ENCODE measurements at places on chromosomes 11 and 22.
A peak's percentile ranks its signal among the peaks of the same experiment; 100 is the strongest.

GRCh38 chr11:1168721-1169161 lies 11.0 kb downstream of the MUC5AC start:
- DNase-seq: no peak

DNA sequence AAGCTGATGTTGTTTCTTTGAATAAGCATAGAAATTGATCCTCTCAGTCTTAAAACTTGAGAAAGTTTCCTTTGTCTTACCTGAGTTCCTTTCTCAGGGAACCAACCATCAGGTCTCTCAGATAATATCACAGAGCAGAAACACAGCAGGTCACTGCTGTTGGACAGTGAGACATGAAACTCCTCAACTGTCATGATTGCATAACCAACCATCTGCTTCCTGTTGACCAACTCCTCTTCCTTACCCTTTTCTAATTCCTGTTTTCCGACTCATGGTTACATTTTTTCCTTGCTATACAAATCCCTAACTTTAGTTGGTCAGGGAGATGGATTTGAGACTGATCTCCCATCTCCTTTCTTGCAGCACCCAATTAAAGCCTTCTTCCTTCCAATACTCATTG lies 845.3 kb downstream of the FAM181B start:
- no peak for DNase-seq

- no peak for DNase-seq
Observed at GRCh38 chr11:90699791-90700400, 477.0 kb upstream of the CHORDC1 start.

DNA sequence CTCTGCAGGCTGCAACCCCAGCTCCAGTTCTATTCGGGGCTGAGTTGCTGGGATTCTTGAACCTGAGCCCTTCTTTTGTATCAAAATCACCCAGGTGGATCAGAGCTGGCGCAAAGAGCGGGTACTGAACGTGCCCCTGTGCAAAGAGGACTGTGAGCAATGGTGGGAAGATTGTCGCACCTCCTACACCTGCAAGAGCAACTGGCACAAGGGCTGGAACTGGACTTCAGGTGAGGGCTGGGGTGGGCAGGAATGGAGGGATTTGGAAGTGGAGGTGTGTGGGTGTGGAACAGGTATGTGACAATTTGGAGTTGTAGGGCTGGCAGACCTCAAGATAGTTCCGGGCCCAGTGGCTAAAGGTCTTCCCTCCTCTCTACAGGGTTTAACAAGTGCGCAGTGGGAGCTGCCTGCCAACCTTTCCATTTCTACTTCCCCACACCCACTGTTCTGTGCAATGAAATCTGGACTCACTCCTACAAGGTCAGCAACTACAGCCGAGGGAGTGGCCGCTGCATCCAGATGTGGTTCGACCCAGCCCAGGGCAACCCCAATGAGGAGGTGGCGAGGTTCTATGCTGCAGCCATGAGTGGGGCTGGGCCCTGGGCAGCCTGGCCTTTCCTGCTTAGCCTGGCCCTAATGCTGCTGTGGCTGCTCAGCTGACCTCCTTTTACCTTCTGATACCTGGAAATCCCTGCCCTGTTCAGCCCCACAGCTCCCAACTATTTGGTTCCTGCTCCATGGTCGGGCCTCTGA lies 3.8 kb downstream of the FOLR1 start:
- DNase-seq: no peak

GRCh38 chr11:93740730-93741093 lies 583 bp downstream of the TAF1D start:
- DNase-seq: peak; percentile 66

DNA sequence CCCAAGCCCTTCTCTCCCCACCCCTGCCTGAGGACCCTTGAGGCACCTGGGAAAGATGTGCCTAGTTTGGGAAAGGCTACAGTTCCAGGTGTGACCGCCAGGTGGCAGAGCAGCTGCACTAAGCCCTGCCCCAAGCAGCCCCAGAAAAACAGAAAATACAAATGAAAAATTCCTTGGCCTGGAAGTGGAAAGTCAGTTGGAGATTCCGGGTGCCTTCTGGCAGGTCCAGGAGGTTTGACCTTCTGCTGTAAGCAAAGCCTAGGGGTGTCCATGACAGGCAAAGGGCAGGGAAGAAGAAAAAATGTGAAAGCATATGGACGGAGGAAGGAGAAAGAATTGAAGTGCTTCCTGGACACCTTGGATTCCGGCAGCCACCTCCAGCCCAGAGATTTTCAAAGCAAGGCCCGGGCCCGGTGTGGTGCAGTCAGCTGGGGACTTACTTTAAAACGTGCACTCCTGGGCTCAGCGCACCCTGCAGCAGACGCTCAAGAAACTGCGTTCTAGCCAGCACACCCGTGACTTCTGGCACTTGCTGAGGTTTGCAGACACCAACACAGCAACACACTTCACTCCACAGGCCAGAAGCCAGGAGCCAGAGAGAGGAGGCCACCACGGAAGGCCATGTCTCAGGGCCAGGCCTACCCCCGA lies 37.3 kb upstream of the SLC22A12 start:
- DNase-seq: peak; percentile 28

- peak; percentile 93 for DNase-seq
Observed at GRCh38 chr11:117985953-117986887, at the start of gene IL10RA. Gene IL10RA (plus strand): TSS chr11:117986394. CDS start chr11:117986468, 74 bp downstream.

DNA sequence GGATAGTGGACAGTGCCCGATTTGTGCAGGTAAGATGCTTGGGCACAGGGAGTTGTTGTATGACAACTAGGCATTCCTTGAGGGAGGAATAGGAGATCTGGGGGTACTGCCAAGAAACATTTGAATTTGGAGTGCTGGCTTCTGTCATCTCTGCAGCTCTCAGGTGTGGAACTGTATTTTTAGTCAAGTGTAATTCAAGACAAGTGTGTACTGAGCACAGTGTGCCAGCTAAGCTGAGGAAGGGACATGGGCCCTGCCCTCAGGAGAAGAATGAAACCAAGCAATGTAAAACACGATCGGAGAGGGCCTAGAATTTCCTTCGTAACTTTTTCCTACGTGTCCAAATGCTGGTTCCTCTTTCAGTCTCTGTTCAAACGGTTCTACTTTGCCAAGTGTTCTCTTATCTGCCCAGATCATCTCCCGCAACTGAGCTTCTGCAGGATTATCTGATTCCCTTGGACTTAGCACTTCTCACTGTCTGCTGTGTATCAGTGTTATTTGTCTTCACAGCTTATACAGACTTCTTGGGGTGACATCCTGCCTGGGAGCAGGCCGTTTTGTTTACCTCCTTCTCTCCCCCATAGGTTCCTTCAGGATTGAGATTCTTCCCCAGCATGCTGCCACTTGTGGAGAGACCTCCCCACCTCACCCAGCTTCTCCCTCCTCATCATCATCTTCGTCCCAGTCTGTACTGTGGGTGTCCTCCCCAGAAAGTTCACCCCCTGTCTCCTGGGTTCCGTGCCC lies 27.6 kb downstream of the ART5 start:
- no peak for DNase-seq

GRCh38 chr22:39317084-39317774 lies 2.2 kb downstream of the RPL3 start:
- peak; percentile 72 for DNase-seq

- DNase-seq: no peak
Observed at GRCh38 chr11:33731723-33732531, 4.3 kb downstream of the CD59 start.

DNA sequence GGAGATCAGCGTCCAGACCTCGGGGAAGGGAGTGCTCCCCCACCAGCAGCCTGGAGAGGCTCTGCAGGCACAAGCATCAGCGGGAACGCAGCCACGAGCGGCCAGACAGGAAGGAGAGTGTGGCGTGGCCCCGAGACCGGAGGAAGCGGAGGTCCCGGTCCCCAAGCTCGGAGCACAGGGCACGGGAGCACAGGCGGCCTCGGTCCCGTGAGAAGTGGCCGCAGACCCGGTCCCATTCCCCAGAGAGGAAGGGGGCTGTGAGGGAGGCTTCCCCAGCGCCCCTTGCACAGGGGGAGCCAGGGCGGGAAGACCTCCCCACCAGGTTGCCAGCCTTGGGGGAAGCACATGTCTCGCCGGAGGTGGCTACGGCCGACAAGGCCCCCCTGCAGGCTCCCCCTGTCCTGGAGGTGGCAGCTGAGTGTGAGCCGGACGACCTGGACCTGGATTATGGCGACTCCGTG lies 6.9 kb downstream of the IRF7 start:
- DNase-seq: no peak

GRCh38 chr11:128336203-128336602 lies 251.2 kb downstream of the ETS1 start:
- DNase-seq: no peak

- no peak for DNase-seq
Observed at GRCh38 chr11:115411120-115411519, 93.1 kb downstream of the CADM1 start.

- DNase-seq: no peak
Observed at GRCh38 chr11:65476632-65477148, 22.2 kb upstream of the MALAT1 start.

DNA sequence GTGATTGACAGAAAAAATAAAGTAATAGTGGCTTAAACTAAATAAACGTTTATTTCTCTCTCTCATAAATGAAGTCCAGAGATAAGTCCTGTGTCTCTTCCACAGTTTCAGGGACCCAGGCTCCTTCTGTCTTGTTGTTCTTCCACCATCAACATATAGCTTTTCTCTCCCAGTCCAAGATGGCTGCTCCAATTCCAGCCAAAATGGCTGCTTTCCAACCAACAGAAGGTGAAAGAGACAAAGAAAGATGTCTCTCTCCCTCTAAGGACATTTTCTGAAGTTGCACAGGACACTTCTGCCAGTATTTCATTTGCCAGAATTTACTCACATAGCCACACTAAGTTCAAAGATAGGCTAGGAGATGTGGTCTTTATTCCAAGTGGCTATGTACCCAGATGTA lies 9.4 kb upstream of the PLEKHB1 start:
- DNase-seq: no peak

GRCh38 chr22:33247758-33248157 lies 189.6 kb upstream of the SYN3 start:
- DNase-seq: peak; percentile 17

- DNase-seq: no peak
Observed at GRCh38 chr11:35486446-35486845, 39.0 kb downstream of the PAMR1 start.

DNA sequence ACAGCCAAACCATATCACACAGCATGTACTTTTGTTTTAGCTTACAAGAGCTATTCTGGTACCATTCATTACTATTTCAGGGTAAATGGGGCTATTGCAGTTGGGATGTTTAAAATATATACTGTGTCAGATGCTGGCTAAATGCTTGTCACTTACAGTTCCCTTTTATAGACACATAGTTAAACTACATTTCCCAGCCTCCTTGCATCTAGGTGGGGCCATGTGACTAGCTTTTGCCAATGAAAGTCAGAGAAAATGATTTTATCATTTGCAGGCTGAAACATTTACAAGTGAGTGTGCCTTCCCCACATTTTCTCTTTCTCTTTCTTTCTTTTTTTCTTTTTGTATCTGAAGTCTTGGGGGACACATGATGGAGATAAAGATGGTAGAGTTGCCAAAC lies 7.8 kb upstream of the IFTAP start:
- DNase-seq: no peak

DNA sequence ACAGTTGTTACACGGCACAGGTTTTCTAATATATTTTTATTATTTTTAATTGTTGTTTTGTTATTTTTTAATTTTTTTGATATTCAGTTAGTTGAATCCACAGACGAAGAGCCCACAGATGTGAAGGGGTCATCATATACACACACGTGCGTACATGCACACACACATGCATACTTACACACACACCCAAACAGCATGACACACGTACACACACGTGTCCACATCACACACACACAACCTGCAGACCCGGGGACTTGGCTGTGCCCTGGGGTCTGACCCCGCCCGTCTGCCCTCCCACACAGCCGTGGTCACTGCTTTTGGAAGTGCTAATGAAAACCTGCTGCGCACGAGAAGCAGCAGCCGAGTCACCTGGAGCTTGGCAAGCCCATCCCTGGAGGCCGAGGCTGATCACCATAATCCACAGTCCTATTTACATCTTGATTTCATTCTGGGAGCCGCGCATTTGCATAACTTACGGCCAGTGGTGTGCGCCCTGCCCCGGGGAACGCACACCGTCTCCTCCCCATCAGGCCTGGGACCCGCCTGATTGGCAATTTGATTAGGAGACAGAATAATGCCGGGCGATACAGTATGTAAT lies 110.3 kb downstream of the BRD1 start:
- DNase-seq: no peak

GRCh38 chr22:26377170-26377830 lies 51.8 kb upstream of the ASPHD2 start:
- no peak for DNase-seq

DNA sequence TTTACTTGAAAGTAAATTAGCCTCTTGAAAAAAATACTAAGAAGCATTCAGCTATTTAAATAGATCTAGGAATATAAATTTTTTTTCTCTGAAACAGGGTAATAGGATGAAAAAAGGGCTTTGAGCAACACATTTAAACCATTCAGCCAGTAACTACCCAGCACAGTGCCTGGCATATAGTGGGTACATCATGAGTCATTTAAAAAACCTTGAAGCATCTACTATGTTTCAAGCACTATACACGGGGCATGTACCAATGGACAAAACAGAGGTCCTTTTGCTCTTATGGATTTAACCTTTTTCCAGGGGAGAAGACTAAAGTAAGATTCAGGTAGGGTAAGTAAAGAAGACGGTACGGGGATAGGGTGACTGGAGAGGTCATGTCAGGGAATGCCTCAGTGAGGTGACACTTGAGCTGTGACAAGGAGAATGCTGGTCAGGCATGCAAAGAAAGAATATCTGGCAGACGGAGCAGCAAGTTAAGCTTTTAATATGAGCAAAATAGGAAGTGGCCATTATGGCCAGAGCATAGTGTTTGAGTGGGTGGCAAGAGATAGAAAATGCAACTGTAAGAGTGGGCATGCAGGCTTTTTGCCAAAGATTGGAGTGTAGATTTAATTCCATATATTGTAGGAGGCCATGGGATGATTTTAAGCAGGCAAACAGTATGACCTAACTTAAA lies 101.1 kb downstream of the HIPK3 start:
- no peak for DNase-seq

- DNase-seq: no peak
Observed at GRCh38 chr11:3155691-3156258, 9.3 kb downstream of the OSBPL5 start.

GRCh38 chr11:42524534-42525227 lies 787.1 kb upstream of the API5 start:
- DNase-seq: peak; percentile 84

DNA sequence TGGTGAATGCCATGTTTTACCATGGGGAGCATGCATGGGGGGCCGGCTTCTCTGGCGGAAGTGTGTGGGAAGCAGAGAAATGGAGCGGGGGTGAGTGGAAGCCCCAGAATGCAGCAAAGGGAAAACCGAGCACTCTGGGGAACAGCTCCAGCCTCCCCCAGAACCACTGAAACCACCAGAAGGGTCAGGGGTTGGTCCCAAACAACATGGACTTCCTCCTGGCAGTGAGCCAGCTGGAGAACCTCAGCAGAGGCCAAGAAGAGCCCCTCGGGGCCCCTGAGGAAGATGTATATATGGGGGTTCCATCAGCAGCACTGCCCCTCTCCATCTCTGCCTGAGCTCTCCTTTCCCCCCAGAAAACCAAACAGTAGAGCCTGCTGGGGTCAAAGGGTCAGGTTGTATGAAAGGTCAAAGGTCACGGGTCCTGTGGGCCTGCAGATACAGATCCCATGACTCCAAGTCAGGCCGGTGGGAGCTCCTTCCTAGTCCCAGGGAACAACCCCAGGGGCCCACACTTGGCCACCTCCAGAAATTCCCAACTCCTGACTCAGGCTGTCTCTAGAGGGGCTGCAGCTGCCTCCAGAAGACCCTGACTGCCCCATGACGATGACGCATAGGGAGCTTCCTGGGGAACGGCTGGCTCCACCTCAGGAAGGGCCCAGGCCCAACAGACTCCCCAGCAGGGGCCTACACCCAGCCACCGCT lies 48.5 kb upstream of the TIMP3 start:
- no peak for DNase-seq
